Heart right ventricle (tissue), 16 donors: ENCODE measurements at places on chromosomes 4 and X. TPM values are rescaled to one million over a fixed set of nuclear protein-coding genes. Genes with fewer than 3 reads are reported as not detected.

- no peak for DNase-seq
These were observed 456.1 kb downstream of the KCTD8 start for GRCh38 chr4:43992552-43992951.

Gene TCEAL2
- total RNA-seq, result not detected

Gene MEPE
- total RNA-seq, result not detected

GRCh38 chrX:47539860-47540259 lies 21.1 kb upstream of the ARAF start:
- no peak for DNase-seq

GRCh38 chr4:56311299-56311975 lies 75.9 kb downstream of the AASDH start:
- DNase-seq, result no peak

DNA sequence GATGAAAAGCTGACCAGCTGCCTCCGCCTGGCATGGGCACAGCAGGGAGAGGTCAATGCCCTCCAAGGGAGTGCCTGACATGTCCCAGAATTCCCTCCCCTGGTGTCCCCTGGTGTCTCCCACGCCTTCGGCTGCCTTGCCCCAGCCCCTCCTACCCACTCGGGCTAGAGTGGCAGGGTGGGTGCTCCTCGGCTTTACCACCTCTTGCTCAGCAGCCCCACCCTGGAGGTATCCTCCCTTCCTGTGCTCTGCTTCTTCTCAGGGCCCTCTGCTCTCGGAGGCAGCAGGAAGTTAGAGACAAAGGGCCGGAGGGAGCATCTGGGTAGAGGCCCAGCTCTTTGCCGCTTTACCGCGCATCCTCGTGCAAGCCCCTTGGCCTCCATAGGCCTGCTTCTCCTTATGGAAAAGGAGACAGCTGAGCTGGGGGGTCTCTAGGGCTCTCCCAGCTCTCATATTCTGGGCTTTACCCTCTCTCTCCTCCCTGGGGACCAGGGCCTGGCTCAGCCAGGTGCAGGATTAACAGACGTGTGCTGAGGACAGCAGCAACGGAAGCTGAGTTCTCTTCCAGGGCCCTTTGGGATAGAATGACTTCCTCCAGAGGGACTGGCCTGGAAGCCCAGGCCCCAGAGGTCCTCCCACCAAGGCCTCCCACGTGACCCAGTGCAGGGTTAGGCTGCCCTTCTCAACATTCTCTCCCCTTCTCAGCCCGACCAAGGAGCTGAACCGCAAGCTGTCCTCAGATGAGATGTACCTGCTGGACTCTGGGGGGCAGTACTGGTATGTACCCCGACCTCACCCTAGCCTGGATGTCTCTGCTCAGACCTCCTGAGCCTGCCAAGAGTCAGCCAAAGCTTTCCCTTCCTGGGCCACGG lies 17.2 kb downstream of the XPNPEP2 start:
- no peak for DNase-seq
